Tibial nerve (tissue), 4 donors: ENCODE measurements at places on chromosomes 2 and 18. TPM values are rescaled to one million over a fixed set of nuclear protein-coding genes. Genes with fewer than 3 reads are reported as not detected.

RAB27B gene
- not detected for total RNA-seq

RIT2 gene
- not detected for total RNA-seq

ANKRD62 gene
- not detected for total RNA-seq

- no peak for DNase-seq
Measured at GRCh38 chr2:112165296-112165695, 27.1 kb downstream of the FBLN7 start.

DNA sequence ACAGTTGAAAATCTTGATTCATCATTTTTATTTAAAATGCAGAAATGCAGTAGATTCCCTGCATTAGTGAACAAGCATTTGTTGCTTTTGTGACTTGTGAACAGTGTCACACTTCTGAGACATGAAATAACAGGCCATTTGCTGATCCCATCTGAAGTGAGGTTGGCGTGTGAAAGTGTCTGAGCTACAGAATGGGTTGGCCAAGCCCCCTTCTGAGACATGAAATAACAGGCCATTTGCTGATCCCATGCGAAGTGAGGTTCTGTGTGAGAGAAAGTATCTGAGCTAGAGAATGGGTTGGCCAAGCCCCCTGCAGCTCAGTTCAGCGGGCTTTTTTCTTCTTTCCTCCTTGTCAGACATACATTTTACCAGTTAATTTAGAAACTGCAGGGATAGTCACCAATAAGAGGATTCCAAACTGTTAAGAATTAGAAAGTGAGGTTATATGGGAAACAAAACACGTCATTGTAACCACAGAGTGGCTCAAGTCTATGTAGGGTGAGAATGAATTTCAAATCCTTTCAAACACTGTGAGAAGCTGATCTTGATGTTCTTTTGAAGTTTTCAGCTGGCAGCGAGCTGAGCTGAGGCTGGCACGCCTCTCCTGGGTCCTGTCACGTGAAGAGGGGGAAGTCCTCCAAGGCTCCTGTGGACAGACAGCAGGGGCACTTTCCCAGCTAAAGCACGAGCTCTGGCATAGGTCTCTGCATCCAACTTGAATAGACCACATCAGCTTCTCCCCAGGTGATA lies 339.2 kb upstream of the SALL3 start:
- DNase-seq = no peak

DNA sequence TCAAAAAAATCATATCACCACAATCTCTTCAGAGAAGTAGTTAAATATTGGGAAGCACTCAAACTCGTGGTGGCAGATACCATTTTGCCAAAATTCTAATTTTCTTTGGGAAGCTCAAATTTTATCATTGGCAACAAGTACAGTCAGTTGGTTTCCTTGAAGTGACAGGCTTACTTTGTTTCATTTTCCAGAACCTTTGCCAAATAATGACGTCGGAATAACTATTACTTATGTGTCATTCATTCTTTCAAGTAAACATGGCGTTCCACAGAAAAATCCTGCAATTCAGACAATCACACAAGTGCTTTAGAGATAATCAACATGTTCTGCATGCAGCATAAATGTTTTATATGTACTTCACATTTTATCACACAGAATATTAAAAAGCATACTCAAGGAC lies 5.4 kb downstream of the TTLL4 start:
- no peak for DNase-seq

GRCh38 chr18:53747663-53748160 lies 476.8 kb downstream of the MBD2 start:
- no peak for DNase-seq

DNA sequence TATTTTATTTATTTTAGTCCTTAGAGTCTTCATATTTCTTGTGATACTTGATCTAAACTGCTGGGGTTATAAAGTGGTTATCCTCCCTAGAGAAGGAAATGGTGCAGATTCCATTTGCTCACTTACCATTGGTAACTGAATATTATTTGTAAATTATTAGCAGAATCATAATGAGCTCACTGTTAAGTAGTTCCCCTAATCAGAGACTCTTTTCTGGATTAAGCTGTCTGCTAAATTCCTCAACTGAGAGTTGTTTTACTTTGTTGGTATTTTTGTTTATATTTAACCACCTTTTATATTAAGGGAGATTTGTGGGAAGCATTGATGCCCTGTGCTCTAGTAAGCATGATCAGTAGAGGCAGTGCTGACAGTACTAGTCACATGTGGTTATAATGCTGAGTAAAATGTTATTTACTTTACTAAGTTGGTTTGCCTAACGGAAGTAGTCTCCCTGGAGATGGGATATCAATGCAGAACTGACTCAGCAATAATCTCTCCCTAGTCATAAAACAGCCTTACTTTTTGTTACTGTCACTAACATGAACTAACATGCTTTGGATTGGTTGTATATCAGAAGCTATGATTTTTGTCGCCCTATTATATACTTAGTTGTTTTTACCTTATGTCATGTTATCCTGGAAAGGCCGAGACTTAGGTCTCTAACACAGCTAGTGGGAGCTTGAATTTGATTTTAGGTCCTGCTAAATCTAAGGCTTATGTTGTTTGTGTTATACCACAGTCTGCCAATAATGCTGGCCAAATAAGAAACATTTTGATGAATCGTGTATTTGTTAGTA lies 166.7 kb downstream of the MCFD2 start:
- DNase-seq = no peak

DNA sequence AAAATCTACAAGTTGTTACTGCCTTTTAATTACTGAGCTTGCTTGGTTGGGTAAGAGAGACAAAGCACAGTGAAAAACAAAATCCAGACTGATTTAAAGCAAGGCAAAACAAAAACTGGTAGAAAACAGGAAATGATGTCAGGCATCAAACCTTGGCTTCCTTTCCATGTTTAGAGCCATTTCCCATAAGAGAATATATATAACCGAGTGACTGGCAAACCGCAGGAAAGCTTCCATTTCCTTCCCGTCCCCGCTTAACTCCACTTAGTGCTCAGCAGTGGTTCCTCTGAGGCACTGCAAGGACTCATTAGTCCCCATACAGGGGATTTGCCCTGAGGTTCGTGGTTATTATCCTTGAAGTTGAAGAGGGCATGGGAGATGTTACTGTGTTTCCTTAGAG lies 446.3 kb downstream of the LPIN1 start:
- DNase-seq = no peak

DNA sequence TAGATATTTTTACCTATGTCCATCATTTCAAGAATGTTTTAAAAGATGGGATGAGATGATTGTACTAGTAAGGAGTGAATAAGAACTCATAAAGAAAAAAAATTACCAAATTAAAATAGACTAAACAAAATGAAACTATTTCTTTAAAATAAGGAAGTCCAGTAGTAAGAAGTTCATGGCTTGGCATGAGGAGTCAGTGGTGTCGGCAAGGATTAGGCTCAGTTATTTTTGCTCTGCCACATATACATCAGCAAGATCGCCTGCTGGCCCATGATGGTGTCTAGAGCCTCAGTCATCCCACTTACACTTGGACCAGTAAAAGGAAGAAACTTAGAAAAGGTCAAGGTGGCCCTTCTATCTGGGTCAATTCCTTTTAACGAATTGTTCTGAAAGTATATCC lies 300.9 kb upstream of the SLC8A1 start:
- DNase-seq = no peak

DNA sequence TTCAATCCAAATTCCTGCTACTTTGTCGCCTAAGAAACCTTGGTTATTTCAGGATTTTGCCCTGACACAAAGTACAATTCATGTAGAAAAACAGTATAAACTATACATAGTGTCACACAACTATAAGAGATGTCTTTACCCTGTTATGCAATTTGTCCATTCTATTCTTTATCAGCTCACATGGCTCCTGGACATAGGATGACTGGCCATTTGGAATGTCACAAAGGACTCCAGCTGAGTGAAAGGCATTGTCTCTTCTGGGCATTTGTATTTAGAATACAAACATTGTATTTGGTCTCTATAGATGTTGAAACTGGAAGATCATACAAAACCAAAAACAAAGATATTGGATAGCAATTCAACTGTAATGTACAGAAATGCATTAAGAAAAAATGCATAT lies 944.6 kb upstream of the LRRTM1 start:
- DNase-seq = no peak

GRCh38 chr2:164964700-164965099 lies 9.4 kb upstream of the SLC38A11 start:
- no peak for DNase-seq

GRCh38 chr2:98713332-98714015 lies 17.5 kb downstream of the MGAT4A start:
- no peak for DNase-seq

GRCh38 chr18:76051396-76052226 lies 443.4 kb downstream of the ZNF516 start:
- DNase-seq = no peak

DNA sequence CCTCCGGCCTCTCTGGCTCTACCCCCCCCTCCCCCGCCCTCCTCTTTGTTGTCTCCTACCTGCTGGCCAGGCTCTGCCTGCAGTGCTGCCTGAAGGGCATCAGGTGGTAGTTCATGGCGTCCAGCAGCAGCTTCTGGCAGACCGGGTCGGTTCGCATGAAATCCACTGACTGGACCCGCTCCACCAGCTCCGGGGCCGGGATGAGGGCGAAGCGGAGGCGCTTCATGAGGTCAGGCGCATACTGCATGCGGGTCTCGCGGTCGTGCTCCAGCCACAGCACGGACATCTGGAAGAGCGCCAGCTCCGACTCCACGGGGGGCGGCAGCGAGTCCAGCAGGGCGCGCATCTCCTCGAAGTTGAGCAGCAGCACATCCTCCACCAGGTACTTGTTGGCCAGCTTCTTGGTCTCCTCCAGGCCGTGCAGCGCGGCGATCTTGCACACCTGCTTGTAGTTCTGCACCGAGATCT lies 3.2 kb downstream of the KLHL14 start:
- DNase-seq = no peak

- DNase-seq = no peak
Measured at GRCh38 chr18:71743634-71744033, 800.5 kb downstream of the CBLN2 start.

DNA sequence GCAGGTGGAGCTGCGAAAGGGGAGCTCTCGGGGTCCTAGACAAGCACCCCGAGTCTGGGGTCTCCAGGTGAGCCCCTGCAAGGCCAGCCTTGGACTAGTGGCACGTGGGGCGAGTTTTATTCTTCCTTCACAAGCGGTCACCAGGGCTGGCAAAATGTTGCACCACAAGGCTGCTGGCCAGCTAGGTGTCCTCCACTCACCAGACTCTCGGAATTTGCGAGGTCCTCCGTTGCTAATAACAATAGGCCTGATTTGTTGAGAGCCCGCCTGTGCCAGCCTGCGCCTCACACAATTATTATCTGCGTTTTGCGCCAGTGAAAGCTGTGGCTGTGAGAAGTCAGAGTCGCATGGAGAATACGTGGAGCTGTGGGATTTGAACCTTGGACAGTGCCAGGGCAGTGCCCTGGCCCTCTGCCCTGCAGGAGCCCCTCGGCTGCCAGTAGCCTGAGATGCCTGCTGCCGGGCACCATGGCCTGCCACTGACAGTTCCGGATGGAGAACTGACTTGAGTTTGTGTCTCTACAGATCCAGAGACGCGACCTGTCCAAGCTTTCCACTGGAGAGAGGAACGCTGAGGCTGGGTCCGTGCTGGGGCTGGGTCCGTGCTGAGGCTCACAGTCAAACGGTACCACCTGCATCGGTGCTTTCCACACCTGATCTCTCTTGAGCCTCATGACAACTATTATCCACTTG lies 77.6 kb upstream of the ODC1 start:
- no peak for DNase-seq

GRCh38 chr2:10256031-10256514 lies 46.6 kb upstream of the HPCAL1 start:
- DNase-seq = no peak

- DNase-seq = no peak
Measured at GRCh38 chr2:229775614-229776313, 61.4 kb upstream of the DNER start.
